ENCODE measurements at places on chromosomes 12 and 14.

GRCh38 chr12:11765817-11766794 is 116.6 kb downstream of the ETV6 start:
- DNase-seq: no peak

DNA sequence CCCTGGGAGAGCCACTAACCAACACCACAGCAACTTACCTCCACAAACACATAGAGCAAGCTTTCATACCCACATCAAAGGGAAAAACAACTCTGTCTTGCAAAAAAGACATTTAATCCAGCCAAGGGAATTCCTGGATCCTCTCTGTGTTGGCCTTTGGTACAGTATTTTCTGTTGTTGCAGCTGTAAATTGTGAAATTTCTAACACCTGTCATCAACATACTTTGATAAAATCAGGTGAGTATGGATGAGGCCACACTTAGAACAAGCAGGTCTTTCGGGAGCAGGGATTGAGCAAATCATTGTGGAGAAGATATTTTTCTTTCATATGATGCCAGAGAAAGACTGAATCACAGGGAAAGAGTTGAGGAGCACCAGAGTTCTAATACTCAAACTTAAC is 89.3 kb downstream of the SPTSSA start:
- no peak for DNase-seq

- no peak for DNase-seq
Measured at GRCh38 chr14:52312931-52313355, 1.2 kb upstream of the PTGER2 start.

GRCh38 chr12:51371295-51371953 is 19.8 kb downstream of the GALNT6 start:
- DNase-seq: peak; percentile 96

GRCh38 chr14:31486764-31487163 is 1.1 kb downstream of the GPR33 start:
- no peak for DNase-seq

DNA sequence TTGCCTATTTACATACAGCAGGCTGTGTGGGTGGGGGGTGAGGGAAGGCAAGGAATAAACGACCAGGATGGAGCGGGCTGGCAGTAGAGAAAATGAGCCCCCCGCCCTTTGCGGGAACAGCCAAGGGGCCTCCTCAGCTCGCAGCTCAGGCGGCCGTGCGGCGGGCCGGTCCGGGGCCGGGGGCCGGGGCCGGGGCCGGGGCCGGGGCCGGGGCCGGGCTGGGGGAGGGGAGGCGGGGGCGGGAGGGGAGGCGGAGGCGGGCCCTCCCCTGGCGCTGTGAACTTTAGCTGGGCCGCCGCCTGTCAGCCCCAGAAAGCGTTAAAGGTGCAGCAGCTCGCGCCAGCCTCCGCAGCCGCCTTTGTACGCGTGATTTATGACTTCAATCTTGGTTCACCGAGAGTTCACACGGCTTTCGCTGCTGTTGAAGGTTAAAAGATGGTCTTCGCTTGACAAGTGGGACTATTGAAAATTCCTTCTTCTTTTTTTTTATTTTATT is 28.8 kb downstream of the HOXC4 start:
- DNase-seq: no peak

DNA sequence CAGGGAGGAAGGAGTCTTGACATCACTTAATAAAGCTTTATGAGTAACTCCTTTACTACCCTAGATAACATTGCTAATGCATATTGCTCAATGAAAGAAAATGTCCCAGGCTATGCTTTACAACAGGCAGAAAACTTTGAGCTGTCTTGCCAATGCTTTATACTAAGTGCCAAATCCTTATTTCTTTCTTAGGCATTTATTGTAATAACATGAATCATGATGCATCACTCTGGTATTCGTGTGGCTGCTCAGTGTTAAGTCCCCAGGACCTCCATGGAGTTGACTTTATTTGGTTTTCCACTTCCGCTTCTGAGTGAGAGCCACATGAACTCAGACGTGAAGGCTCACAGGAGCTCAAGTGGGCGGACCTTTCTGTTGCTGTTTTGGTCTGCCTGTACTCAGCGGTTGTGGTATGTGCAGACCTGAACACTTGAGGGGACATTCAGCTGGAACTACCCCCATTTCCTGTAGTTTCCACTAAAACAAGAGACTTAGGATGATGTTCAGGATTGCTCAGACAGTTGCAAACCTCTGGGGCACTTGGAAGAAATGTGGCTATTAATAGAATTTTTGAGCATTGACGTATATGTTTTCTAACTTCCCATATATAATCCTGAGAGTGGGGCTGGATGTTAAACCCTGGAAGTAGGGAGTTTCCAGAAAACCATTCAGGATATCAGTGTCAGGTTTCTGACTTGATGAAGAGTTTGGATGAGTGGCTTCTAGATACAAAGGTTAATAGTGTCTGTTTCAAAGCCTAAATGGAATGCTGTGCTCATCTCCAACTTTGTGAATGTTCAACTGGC is 258.6 kb downstream of the MSRB3 start:
- peak; percentile 99 for DNase-seq

DNA sequence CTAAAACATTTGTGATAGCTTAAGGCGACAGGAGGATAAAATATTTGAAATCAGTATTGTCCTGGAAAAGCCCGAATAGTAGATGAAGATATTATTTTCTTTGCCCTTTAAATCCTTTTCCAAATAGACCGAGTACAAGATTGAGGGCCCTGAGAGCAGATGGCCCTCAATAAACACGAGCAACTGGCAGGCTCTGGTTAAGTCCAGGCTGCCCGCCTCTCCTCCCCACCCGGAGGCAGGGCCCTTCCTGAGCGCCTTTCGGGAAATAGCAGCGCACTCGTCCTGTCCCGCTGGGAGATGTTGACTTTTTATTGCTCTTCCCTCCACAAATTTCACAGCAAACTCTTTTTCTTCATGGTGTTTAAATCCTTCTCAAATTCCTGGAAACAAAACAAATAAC is 50.8 kb upstream of the MAX start:
- DNase-seq: no peak

DNA sequence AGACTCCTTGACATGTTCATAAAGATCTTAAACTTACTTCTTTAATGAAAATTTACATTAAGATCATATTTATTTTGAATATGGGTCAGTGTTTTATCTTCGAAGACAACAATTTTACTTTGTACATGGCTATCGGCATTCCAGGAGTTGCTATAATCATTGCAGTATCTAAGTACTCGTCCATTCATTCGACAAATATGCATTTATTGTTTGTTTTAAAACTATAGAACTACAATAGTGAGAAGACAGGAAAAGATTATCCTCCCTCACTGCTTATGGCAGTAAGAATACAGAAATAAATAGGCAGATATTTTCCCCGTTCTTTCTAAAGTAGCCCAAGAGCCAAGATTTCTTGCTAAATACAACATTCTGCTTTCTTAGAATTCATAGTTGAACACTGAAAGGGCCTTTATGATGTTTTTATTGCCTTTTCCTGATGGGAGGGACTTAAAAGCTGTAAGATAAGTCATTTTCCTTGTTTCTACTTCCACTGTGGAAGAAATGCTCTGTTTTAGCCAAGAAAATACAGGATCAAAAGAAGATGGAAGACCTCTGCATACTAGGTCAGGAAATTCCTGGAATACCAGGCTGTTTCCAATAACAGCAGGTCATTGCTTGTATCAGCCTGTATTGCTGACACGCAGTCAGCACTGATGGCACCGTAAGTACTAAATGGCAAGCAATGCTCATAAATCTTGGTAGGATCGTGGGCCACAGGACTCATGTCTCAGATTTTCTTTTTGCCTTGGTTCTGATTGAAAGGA is 521.0 kb upstream of the ATP2B1 start:
- DNase-seq: no peak

- DNase-seq: no peak
Measured at GRCh38 chr14:103846543-103847450, 578 bp downstream of the PPP1R13B start.

DNA sequence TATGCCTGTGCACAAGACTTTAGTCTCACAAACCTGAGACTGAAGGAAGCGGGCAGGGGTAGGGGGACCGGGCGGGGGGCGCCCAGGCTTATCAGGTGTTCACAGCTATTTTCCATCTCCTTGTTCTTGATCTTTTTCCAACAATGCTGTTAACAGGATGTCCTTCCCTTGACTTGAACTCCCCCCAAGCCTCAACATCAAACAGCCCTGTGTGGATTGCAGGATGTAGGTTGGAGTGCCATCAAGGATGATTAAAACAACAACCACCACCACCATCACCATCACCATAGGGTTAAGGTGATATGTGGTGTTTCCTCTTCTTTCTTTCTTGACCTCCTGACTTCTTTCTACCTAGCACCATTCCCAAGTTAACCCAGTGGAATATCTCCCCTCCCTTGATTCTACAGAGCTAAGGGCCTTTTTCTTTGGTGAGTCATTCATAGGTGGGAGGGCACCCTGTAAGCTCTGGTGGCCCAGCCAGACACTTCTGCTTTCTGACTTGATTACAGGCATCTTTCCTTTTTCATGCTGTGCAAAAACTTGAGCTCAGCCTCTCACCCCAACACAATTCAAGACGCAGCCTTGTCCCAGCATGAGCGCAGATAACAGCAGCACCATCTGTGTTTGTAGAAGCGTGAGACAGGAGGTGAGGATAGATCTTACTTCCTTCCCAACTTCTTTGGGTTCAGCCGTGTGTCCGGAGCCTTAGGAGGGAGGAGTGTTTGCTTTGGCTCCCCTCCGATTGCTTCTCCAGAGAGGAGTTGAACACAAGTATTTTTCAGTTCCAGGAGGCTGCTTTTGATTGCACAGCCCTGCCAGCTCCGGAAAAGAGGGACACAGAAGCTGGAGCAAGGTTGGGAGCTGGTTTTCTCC is 26.8 kb downstream of the FLVCR2 start:
- no peak for DNase-seq

GRCh38 chr12:52811191-52812072 is 2.5 kb downstream of the KRT4 start:
- no peak for DNase-seq

GRCh38 chr14:23548351-23549318 is 2.9 kb downstream of the ZFHX2 start:
- DNase-seq: no peak

DNA sequence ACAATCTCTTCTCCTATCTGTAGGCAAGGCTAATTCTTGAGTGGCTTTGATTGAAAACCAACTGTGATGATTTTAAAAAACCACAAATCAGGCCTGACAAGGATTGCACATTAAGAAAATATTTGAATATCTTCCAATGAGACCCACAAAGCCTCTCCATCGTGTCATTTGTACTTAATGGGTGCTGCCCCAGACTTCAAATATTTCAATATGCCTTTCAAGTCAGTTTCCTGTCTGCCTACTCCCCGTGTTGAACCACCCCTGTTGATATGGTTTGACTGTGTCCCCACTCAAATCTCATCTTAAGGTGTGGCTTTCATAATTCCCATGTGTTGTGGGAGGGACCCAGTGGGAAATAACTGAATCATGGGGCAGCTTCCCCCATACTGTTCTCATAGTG is 159.7 kb upstream of the EGLN3 start:
- no peak for DNase-seq

- DNase-seq: no peak
Measured at GRCh38 chr14:105207996-105208737, 27.1 kb upstream of the NUDT14 start.

DNA sequence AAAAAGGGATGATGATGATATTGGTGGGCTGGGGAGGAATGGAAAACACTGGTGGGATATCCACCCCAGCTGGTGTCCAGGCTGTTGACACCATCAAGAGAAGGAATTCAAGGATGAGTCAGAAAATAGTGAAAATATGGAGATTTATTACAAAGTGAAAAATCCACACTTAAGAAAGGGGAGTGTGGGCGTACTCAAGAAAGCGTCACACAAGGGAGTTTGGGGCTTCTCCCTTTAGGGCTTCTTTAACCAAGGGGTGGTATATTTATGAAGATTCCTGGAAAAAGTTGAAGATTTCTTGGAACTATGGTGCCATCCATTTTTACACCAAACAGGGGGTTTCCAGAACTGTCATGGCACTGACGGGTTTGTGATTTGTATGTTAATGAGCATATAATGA is 63.1 kb upstream of the ARID2 start:
- DNase-seq: no peak

DNA sequence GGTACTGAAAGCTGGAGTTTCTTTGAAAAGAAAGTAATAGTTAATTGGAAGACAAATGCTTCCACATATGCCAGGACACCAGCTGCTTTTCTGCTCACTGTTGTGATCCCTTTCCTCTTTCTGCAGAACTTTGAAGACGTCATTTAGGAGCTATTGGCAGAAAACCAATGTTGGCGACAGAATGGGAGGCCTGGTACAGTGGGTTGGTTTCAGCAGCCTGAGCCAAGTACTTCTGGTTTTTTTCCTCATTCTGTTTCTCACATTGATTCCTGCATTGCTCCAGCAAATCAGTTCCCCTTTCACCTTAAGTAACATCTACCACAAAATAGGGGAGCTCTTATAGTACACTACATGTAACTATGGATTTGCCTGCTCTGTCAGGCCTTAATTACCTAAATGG is 96.9 kb downstream of the FIGNL2 start:
- no peak for DNase-seq

- no peak for DNase-seq
Measured at GRCh38 chr14:22476887-22477286, 112.1 kb downstream of the DAD1 start.

DNA sequence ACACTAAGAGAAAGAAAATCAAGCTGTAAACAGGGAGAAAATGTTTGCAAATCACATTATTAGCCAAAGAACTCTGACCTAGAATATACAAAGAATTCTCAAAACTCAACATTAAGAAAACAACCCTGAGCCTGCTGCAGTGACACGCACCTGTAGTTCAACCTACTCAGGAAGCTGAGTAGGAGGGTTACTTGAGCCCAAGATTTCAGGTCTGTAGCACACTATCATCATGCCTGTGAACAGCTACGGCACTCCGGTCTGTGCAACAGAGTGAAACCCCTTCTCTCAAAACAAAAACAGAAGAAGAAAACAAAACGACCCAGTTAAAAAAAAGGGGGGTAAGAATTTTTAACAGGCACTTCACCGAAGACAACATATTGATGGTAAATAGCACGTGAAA is 20.8 kb downstream of the SAV1 start:
- DNase-seq: no peak

- no peak for DNase-seq
Measured at GRCh38 chr12:15209782-15210181, 11.4 kb downstream of the RERG start.

- DNase-seq: no peak
Measured at GRCh38 chr14:59317798-59318505, 129.5 kb downstream of the DAAM1 start.

DNA sequence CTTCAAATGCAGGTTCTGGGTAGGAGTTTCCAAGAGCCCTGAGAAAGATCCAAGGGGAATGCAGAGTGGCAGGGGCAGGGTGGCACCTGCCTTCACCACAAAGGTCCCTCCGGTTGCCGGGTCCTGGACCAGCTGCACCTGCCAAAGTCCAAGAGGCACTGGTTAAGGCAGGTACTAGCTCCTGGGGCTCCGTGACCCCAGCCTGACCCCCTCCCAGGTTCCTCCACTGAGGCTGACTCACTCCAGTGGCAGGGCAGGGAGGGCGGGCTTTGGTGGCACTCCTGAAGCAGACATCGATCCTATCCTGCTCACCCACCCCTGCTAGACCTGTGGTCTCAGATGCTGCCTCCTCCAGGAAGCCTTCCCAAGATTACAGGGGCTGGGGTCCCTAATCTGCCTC is 11.4 kb downstream of the RPS6KL1 start:
- no peak for DNase-seq
